ENCODE measurements at places on chromosomes 16 and 17. TPM values are rescaled to one million over a fixed set of nuclear protein-coding genes. Genes with fewer than 3 reads are reported as not detected.

Gene KCNH4
- total RNA-seq: 0.23 TPM

Gene CALB2
- total RNA-seq: not detected

Gene CCL4L2
- 3.9 TPM for total RNA-seq

Gene HS3ST2
- not detected for total RNA-seq

Gene TMEM88
- total RNA-seq: 1.3 TPM

Gene NPIPA5
- 7.2 TPM for total RNA-seq

DNA sequence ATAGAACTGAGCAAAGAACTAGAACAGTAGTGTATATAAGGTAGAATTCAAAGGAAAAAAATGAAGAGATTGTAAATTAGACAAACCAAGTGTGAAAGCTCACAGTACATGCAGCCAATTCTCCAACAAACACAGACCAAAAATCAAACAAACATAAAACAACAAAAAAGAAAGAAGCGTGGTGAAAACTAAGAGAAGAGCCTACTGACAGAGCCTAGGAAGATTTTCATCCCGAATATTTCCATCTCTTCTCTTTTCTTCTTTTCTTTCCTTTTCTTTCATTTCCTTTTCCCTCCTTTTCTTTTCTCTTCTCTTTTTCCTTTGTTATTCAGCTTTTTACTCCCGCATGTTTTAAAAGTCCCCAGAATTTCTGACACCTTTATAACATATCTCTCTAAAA is 1103.6 kb downstream of the CDH8 start:
- no peak for DNase-seq

Gene ZDHHC7
- total RNA-seq: 24.9 TPM

GRCh38 chr17:49996121-49996494 is 1.1 kb upstream of the DLX3 start:
- peak; percentile 12 for DNase-seq

- DNase-seq: no peak
These were observed 25.9 kb downstream of the ZFHX3 start for GRCh38 chr16:73021866-73022495.

Gene GLIS2
- 0.16 TPM for total RNA-seq

Gene FMNL1
- total RNA-seq: 221 TPM

Gene PRCD
- not detected for total RNA-seq

DNA sequence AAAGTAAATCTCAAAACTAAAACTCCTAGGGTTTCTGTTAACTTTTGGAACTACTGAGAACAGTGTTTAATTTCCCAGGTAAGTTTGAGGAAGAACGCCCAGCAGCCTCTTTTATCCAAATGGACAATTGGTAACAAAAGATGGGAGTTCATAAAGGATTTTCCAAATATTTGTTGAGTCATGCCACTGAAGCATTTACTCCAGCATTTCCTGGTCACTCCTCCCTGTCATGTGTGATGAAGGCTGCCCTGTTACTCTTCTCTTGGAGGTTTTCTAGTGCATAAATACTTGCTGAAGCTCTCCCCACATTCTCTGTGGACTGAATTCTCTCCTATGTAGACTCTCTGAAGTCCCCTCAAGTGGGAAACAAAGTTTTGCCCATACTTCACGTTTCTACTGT is 16.5 kb downstream of the ZNF75A start:
- DNase-seq: no peak

DNA sequence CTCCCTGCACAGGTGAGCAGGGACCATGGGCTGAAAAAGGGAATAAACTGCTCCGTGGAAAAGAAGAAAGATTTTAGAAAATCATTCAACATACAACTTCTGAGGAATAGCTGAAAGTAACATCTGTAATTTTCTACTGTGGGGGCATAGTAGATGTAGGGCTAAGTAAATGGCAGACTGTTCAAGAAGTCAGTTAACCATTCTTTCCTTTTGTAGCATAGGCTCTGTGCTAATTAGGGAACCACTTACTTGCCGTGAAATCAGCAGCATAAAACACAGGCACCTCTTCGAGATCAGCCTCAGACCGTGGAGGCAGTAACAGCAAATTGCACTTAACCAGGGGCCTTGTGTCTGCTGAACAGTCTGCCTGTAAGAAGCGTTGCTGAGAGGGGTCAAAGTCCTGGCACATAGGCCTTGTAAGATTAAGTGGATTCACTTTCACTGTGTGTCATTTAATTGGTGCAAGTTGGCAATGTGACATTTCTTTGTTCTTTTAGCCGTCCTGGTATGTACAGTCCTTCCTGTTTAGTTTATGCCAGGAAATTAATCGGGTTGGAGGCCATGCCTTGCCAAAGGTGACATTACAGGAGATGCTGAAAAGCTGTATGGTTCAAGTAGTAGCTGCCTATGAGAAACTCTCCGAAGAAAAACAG is 10.4 kb downstream of the COG1 start:
- DNase-seq: no peak

DNA sequence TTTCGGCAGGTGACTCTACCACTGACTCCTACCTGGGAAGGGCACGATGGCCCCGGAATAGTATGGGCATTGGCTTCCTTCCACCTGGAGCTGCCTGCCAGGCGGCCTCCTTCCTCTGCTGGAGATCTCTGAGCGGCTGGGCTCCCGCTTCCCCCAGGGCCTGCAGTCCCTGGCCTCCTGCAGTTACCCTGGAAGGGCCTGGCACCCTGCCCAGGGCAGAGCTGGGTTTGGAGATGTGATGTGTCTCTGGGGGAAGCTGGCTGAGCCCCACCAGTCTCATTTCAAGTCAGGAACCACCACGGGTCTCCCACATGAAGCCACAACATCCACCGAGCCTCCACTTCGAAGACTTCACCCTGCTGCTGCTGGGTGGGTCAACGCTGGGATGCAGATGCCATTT is 97.9 kb downstream of the IRF8 start:
- no peak for DNase-seq

Gene MAP1LC3B
- 64.7 TPM for total RNA-seq

GRCh38 chr17:9206741-9207332 is 185.5 kb downstream of the NTN1 start:
- DNase-seq: no peak

GRCh38 chr16:14309906-14310305 is 238.8 kb downstream of the MRTFB start:
- DNase-seq: no peak

DNA sequence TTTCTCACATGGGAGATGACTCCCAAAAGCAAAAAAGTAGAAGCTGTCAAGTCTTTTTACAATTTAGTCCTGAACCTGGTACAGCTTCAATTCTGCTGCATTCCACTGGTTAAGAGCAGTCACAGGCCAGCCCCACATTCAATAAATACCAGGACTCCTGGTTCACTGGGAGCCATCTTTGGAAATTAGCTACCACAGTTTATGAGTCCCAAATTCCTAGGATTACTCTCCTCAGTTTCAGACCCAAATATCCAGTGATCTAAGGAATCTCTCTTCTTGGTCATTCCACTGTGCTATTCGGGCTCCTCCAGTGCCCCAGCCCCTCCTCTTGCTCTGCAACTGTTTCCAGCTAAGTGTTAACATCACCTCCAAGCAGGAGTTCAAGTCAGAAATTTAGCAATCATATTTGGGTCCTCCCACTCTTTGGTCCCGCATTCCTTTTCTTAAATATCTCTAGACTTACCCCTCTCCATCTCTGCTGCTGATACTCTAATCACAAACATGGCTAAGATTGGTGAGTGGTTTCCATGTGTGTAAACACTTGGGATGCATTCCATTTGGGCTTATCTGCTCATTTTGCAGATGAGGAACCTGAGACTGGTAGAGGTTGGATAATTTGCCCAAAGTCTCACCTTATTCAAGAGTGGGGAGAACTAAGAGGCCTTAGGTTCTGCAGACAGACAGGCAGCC is 9.6 kb upstream of the WIPF2 start:
- DNase-seq: no peak

DNA sequence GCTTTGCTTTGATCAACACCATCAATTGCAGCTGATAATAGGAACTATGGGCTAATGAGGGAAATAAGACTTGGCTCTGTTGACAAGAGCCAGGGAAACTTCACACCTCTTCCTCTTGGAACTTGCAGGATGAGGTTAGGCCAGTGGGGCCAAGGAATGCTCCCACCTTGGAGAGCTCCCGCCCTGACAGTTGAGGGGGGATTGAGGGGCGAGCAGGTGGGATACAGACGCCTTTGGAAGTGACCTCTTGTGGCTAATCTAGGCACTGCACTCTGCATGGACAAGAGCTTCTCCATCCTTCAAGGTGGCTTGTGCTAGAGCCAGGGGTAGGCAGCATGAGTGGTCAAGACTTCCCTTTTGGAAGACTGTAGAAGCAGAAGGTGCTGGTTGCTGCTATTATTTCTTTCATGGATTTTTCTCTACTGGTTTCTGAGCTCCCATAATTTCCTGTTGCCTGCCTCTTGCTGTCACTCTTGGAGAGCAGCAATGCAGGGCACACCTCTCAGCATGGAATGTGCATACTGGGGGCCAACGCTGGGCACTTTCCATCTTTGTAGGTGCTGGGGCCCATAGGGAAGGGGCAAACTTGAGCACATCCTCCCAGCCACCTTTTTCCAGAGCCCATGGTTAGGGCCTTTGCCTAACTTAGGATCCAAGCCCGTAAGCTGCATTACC is 2.3 kb upstream of the PHF12 start:
- DNase-seq: peak; percentile 50

DNA sequence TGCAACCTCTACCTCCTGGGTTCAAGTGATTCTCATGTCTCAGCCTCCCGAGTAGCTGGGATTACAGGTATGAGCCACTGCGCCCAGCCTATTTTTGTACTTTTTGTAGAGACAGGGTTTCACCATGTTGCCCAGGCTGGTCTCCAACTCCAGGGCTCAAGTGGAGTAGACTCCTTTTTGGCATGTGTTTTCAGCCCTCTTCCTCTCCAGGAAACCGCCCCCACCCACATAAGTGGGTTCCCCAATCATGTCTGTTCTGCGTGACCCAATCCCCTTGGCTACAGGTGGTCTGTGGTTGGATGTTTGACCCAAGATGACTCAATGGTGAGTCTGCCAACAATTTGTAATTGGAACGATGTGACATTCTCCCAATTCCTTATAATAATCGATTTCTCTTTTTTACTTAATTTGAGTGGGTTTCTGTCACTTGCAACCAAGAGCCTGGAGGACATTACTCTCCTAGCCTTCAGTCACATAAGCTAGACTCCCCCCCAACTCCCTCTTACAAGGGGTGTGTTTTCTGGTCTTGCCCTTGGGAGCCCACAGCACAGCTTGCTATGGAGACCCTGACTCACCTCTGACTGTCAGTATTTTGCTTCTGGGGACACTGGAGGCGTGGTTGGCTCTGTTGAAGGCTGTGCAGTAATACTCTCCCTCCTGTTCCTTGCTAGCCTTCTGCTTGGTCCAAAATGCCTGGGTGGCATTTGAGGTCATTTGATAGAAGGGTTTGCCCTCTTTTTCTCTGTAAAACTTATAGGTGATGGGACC is 34.9 kb downstream of the PECAM1 start:
- DNase-seq: no peak

DNA sequence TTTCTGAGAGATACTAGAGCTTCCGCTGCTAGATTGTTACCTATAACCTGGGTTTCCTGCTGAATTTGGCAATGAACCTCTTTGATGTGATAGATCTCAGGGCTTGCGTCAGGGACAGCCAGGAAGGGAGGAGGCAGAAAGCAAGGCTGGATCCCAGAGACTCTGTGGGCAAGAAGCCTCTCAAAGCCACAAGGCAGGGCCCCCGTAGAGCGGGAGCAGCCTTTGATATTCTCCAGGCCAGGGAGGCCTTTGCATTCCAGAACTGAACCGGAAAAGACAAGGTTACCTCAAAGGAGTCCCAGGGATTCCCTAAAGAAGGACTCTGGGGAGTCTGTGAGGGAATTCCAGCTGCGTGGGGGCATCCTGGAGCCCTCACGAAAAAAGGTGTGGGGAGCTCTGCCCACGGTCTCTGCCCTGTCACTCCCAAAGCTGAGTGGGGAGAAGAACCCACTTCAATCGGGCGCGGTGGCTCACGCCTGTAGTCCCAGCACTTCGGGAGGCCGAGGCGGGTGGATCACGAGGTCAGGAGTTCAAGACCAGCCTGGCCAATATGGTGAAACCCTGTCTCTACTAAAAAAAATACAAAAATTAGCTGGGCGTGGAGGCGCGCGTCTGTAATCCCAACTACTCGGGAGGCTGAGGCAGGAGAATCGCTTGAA is 14.3 kb upstream of the SCIMP start:
- DNase-seq: no peak

DNA sequence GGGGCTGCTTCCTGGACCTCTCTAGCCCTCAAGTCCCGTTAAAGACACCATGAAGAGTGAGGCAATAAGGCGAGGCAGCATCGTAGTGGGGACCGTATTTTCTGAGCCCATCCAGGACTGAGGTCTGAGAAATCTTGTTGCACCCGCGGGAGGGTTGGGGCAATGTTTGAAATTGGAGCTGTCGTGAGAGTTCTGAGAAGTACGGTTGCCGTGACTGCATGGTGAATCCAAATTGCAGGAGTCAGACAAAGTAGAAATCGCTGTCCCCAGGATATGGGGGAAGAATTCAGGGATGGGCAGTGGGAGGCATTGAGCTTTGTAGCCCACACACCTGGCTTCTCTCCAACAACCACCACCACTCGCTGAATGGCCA is 42.0 kb upstream of the RPL38 start:
- peak; percentile 26 for DNase-seq

Gene CES3
- total RNA-seq: 0.73 TPM

DNA sequence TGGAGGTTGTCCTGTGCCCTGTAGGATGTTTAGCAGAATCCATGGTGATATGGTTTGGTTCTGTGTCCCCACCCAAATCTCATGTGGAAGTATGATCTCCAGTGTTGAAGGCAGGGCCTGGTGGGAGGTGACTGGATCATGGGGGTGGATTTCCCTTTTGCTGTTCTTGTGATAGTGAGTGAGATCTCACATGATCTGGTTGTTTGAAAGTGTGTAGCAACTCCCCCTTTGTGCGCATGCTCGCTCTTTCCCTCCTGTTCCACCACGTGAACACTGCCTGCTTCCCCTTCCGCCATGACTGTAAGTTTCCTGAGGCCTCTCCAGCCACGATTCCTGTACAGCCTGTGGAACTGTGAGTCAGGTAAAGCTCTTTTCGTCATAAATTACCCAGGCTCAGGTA is 61.9 kb downstream of the ARHGAP17 start:
- no peak for DNase-seq

Gene TRAPPC2L
- 63.5 TPM for total RNA-seq

Gene RANBP10
- 18.3 TPM for total RNA-seq

DNA sequence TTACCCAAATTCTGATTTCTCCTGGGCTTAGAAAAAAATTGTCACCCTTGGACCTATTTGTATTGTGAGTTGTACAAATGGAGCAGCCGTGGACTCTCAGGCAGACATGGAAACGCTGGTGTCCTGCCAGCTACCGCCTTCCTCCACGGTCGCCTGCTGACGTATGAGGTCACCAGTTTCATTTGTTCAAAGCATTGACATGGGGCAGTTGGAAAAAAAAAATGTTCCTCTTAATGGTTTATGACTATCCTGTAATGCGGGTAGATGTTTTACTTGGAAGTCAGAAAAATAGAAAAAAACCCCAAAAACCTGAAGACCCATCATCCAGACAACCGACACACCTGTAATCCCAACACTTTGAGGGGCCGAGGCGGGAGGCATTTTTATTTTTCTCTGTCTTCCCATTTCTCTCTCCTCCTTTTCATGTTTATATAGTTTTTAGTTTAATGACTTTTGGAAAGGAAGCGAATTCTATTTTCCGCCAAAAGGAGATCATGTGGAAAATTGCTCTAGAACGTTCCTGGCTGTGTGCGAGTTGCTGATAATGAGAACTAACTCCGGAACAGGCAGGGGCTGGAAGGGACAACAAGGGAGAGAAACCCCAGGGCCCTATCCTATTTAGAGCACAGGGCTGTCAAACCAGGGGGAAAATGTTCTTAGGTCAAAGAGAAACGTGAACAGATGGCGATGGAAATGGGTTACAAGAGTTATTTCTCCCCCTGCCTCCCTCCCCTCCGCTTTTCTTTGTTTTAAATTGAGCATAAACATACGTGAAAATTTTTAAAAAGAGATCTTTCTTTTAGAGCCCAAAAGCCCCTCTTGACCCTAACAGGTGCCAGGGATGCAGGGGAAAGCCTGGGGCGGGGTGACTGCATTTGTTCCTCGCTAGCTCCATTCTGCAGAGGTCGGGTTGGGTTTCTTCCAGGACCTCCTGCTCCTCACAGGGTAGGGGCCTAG is 13.7 kb downstream of the DNAH17 start:
- no peak for DNase-seq
